ENCODE measurements at places on chromosomes 1 and 21.
A peak's percentile ranks its signal among the peaks of the same experiment; 100 is the strongest.

DNA sequence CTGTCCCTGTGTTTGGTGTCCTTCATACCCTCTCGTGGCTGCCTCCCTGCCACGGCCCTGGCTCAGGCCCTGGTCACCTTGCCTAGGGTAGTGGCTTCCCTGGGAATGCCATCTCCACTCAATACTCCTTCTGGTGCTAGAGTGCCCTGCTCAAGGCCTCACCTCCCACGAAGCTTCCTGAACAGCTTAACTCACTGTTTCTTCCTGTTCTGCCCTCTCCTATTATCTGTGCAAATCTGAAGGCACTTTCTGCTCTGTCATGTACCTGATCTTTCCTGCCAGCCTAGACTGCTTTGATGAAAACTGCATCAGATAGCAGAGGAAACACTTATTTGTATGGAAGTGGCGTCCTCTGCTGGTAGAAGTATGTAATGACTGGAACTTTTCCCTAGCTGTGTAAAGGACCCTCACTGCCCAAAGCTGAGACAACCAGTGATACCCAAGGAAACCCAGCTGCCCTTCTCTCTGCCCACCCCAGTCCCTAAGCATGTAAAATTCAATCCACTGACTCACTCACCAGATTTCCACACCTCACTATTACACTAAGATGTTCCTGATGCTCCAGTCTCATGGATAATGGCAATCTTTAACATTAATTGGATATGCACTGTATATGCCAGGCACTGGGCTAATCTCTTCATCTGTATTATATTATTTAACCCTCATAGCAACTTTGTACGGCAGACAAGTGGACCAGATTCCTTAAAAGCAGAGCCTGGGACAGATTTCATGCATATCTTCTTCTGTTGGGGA, 36.2 kb upstream of the BTG2 start:
- DNase-seq, result no peak

- no peak for DNase-seq
Observed at GRCh38 chr1:236332092-236332758, 50.5 kb upstream of the ERO1B start.

DNA sequence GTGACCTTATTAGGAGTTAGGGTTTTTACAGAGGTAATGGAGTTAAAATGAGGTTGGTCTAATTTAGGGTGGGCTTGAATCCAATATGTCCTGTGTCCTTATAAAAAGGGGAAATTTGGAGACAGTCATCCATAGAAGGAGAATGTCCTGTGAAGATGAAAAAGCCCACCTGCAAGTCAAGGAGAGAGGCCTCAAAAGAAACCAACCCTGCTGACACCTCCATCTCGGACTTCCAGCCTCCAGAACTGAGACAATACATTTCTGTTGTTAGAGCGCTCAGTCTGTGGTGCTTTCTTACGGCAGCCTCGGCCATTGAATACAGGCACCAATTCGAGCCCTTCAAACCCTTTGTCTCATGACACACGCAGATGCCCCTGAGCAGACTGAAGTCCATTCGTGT, 43.8 kb downstream of the ACTA1 start:
- DNase-seq, result no peak

DNA sequence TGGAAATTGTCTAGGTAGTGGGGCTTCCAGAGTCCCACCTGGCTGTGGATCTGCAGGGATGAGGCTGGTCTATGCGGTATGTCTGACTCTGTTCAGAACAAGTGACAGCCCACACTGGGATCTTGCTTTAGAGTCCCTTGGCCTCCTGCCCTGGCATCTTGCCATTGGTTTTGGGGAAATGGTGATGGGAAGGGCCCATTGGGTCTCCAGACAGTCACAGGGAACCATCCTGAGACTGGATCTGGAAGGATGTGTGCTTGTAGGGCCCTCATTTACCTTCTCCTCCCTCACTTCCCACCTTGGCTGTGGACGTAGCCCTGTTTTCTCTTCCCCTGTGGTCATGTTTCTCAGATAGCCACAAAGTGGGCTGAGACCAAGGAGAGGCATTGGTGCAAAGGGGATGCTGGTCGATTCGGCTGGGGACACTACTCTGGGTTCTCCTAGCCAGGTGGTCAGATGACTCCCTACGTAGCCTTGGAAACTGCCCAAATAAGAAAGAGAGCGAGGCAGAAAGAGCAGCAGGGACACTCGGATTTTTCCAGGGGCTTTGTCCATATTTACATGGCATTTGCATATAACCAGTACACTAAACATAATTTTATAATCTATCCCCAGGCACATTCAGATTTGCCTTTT, 15.1 kb downstream of the SOX13 start:
- no peak for DNase-seq

GRCh38 chr21:38503583-38503982, 5.3 kb upstream of the ERG start:
- no peak for DNase-seq

- DNase-seq, result no peak
Observed at GRCh38 chr1:19752083-19752696, 47.5 kb downstream of the TMCO4 start.

GRCh38 chr1:53542551-53542950, 83.4 kb downstream of the DMRTB1 start:
- DNase-seq, result no peak

- DNase-seq, result no peak
Observed at GRCh38 chr1:206839006-206839560, 26.3 kb upstream of the IL20 start.

GRCh38 chr1:78054559-78054958, 8.8 kb downstream of the GIPC2 start:
- no peak for DNase-seq

DNA sequence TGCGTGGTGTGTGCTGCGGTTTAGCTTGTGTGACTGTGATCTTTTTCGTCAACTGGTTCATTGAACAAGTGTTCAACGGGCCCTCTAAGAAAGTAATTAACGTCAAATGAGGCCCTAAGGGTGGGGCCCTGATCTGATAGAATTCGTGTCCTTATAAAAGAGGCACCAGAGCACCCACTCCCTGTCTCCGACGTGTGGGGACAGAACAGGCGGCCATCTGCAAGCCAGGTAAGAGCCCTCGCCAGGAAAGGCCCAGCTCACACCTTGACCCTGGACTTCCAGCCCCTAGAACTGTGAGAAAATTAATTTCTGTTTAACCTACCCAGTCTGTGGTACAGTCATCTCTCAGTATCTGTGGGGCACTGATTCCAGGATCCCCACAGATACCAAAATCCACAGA, 20.4 kb upstream of the SAMD11 start:
- DNase-seq, result no peak

DNA sequence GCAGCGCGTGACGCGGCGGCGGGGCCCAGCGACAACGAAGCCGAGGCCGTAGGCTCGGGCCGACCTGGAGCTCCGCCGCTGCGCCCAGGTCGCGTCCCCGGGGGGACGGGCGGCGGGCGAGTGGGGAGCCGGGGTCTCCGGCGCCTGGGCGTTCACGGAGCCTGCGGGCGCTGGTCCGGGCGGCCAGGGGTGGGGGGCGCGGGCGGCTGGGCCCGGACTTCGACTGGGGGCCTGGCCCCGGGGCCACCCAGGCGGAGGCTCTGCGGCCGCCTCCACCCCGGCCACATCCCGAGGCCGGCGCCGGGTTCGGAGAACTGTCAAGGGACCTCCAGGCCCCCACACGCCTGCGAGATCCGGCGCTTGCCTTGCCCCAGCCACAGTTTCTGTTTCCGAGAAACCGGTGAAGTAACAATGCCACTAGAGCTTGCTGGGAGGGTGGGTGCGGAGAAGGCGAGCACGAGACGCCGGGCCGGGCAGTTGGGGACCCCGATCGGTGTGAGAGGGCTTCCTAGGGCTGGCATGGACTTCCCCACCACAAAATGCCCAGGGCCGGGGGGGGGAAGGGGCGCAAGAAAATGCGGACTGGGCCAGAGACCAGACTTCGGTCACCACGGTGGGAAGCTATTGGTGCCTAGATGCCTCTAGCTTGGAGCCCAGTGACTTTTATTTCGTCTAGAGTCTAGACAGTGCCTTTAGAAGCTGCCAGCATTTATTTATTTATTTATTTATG, 501 bp downstream of the FBXO6 start:
- peak; percentile 62 for DNase-seq

GRCh38 chr1:19037659-19038058, 81.2 kb upstream of the IFFO2 start:
- no peak for DNase-seq

GRCh38 chr1:59701376-59701775, 113.4 kb upstream of the HOOK1 start:
- no peak for DNase-seq

DNA sequence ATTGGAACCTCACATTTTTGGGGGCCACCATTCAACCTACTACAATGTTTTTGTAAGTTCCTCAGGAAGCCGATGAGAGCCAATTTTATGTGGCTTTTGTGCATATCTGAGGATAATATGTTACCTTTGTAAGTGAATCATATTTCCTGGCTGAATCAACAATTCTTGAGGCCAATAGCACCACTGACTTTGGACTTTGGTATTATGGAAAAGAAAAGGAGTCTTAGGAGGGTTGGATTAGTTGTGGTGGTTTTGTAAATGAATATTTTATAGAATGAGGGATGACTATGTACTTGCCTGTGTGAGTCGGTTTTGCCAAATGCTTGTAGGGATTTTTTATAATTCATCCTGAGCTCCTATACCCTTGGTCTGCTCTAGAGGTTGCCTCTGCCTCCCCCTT, 181.5 kb upstream of the HMGB4 start:
- no peak for DNase-seq

DNA sequence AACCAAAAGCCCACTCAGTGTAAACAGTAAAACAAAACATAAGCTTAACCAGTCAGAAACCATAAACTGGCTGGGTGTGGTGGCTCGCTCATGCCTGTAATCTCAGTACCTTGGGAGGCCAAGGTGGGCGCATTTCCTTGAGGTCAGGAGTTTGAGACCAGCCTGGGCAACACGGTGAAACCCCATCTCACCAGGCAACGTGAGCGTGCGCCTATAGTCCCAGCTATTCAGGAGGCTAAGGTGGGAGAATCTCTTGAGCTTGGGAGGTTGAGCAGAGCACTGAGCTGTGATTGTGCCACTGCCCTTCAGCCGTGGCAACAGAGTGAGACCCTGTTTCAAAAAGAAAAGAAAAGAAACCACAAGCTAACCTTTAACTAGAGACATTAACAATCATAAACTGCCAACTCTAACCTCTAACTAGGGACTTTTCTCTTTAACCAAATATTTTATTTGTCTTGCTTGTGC, 13.1 kb upstream of the PRRC2C start:
- no peak for DNase-seq

GRCh38 chr1:95535614-95536013, 301.6 kb downstream of the RWDD3 start:
- DNase-seq, result no peak

DNA sequence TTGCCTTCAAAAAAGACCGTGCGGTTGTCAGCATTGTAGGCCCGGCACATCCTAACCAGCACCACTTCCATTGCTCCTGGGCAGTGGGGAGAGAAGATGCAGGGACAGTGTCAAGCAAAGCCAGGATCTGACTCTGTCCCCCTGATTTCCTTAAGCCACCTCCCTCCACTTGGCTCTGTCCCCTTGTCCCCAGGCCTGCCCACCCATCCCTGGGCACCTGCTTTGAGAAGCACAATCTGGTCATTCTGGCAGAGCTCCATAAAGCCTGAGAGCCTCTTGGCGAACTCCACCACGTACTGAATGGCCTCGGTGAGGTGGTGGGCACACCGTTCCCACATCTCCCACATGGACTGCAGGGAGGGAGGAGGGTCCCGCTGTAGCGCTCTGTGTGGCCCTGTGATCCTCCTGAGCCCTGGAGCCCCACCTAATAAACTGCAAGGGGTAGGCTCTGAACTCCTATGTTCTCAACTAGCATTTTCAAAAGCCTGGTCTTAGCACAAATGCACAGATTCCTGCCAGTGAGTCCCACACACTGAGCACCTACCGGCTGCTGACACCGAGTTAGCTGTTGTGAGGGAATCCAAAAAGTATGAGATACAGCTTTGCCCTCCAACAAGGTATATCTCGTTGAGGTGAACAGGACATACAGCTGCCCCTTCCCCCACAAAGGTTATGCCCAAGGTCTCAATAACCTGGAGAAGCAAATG, 8.2 kb upstream of the LINGO4 start:
- no peak for DNase-seq

- no peak for DNase-seq
Observed at GRCh38 chr1:246181241-246181640, 325.8 kb downstream of the SMYD3 start.

GRCh38 chr1:12745126-12745991, 641 bp upstream of the CFAP107 start:
- DNase-seq, result no peak

DNA sequence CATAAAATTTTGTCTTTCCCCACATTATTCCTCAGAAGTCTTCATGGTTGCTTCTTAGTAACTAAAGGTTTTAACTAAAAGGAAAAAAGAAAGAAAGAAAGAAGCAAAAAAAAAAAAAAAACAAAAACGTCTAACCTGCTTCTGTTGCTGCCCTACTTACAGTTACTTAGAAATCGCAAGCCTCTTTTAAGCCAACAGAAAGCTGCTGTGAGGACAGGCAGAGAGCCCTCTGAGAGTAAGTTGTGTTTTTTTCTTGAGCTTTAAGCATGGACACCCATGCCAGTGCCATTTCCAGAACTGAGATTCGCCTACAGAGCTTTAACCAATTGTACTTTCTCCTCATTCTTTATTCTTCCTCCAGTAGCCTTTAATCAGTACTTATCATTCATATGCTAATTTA, 25.6 kb upstream of the RGS1 start:
- DNase-seq, result no peak

- no peak for DNase-seq
Observed at GRCh38 chr1:212157252-212157651, 121.7 kb downstream of the DTL start.

DNA sequence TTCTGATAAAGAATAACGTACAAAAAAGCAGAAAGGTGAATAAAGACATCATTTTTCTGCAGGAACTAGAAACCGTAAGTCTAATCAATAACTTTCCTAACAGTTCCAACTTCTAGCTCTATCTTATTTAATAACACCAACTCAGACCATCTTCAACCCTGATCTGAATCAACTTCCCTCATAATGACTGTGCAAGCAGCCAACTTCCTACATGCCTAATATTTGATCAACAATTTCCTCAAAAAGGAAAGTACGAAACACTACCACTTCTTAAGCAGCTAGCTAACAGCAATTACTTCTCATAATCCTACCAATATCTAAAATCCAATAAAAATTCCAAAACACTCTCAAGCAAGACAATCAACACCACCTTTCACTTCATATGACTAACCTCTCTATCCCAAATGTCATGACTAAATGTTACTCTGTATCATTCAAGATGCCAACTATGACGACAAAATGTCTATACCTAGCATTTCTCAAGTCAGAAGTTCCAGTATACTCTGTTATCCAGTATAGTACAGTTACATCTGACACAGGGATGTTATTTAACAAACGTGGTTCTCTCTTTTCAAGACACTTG, 1.7 kb downstream of the COP1 start:
- no peak for DNase-seq

DNA sequence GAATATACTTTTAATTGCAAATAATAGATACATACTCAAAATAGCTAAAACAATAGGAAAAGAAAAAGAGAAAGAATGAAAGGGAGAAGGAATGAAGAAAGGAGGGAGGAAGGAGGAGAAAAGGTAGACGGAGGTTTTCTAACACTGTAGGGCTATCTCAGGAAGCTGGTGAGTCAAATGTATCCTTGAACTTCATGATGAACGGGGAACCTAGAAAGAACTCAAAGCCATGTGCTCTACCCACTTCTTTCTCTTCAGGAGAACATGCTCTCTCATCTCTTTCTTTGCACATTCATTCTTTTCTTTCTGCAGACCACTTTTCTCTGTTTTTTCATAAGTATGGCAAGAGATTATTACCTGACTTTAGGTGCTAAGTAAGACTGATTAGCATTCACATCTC, 37.3 kb upstream of the ZNF644 start:
- DNase-seq, result no peak

GRCh38 chr1:152817309-152817708, 5.5 kb downstream of the LCE1B start:
- no peak for DNase-seq

- no peak for DNase-seq
Observed at GRCh38 chr1:206814716-206815341, 42.5 kb upstream of the IL10 start.

All from activated CD4-positive, CD25-positive, alpha-beta regulatory T cell treated with anti-CD3 and anti-CD28 coated beads, Interleukin-2, amount 50 U/mL, for 72 hours (primary cell).